AG08396 (cell line): ENCODE measurements at places on chromosomes 2 and 18.

GRCh38 chr2:129816813-129817574 is 162.5 kb upstream of the RAB6C start:
- no peak for DNase-seq

GRCh38 chr2:235343869-235344268 is 150.0 kb upstream of the AGAP1 start:
- no peak for DNase-seq

DNA sequence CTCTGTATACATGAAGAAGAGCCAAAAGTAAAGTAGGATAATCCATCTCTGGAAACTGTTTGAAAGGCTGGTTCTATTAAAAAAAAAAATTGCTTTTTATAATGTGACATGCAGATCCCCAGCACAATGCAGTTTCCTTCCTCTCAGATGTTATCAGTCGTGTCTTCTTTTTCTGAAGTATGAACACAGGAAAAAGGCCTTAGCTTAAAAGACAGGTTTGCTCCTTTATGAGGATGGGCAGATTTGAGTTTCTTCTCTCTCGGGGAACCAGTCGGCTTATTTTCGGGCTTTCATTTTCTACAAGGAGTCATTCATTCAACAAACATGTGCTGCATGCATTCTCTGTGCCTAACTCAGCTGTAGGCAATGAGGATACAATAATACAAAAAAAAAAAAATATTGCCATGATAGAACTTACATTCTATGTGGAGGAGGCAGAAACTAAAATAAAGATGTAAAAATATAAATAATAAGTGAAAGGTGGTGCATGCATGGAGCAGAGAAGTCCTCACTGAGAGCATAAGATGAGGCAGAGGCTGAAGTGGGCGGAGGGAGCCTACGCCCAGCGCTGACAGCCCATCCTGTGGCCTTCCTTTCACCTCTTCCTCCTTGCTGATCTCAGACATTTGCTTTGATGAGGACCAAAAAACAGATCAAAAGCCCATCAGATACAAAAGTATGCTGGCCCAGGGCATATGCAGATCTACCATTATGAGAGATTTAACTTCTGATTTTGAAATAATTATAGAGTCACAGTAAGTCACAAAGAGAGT is at the start of gene CD226:
Gene CD226, minus strand, starts transcription at position 513 of the 773 bp plus-strand sequence. Its CDS starts 467 bp downstream, at position 46.
- no peak for DNase-seq

- no peak for DNase-seq
Measured at GRCh38 chr2:236673126-236673822, 103.6 kb downstream of the ACKR3 start.
